ENCODE measurements at places on chromosomes 6 and 20. TPM values are rescaled to one million over a fixed set of nuclear protein-coding genes. Genes with fewer than 3 reads are reported as not detected.

The TNFRSF21 gene
- 64.6 TPM for total RNA-seq

The GRM1 gene
- total RNA-seq, result not detected

The PROKR2 gene
- total RNA-seq, result not detected

The PCIF1 gene
- total RNA-seq, result 19.0 TPM

DNA sequence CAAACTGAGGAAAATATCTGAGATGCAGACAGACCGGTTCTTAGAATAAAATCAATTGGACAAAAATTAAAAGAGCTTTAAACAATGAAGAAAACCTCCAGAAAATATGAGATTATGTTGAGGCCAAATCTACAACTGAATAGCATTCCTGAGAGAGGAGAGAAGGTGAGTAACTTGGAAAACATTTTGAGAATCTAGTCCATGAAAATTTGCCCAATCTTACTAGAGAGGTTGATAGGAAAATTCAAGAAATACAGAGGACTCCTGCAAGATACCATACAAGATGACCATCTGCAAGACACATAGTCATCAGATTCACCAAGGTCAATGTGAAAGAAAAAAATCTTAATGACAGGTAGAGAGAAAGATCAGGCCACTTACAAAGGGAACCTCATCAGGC lies 437.7 kb upstream of the ADGRB3 start:
- ATAC-seq, result no peak

GRCh38 chr20:41532935-41533334 lies 85.2 kb downstream of the CHD6 start:
- ATAC-seq, result no peak

DNA sequence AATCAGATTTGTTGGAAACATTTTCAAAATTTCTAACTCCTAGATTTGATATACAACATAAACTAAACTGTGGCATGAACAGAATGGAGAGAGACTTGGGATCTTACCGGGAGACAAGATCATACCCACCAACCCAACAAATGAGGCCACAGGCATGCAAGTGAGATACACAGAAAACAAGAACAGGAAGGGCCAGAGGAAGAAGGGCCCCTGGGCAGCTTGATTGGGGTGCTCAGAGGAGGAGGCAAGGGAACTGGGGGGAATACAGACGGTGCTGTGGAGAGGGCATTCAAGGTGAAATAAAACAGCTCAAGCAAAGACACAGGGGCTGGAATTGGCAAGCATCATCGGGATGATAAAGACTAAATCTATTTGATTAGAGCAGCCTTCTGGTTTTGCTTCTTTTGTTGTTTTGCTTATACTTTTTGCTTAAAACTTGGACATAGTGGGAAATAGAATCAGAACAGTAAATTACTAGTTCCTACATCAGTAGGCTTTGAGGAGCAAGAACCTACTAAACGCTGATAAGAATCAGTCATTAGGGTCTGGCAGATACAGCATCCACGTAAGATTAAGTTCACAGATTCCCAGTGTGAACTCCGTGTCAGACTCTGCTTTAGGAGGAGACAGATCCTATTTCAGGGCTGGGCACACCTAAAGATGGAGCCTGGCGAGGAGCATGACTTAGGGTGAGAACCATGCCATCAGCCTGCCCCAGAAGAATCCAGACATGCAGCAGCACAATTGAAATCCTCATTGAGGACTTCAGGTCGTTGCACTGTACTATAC lies 3.5 kb upstream of the RAMACL start:
- no peak for ATAC-seq

GRCh38 chr20:58693226-58694006 lies 816 bp downstream of the NPEPL1 start:
- peak; percentile 5 for ATAC-seq

GRCh38 chr6:136213012-136213539 lies 37.0 kb downstream of the MTFR2 start:
- no peak for ATAC-seq

GRCh38 chr6:56803594-56803993 lies 151.3 kb upstream of the BEND6 start:
- ATAC-seq, result no peak
